ENCODE measurements at places on chromosomes 11 and 22. TPM values are rescaled to one million over a fixed set of nuclear protein-coding genes. Genes with fewer than 3 reads are reported as not detected.

GRCh38 chr22:19063581-19064353, 58.4 kb downstream of the DGCR2 start:
- DNase-seq, result no peak

- no peak for DNase-seq
Observed at GRCh38 chr22:47094861-47095330, 332.4 kb downstream of the TBC1D22A start.

VSIG2 gene
- total RNA-seq, result 0.40 TPM

TMEM86A gene
- 1.3 TPM for total RNA-seq

All from CD8-positive, alpha-beta memory T cell (primary cell).